ENCODE measurements at places on chromosomes 4 and X. TPM values are rescaled to one million over a fixed set of nuclear protein-coding genes. Genes with fewer than 3 reads are reported as not detected.

The IL15 gene
- 2.9 TPM for total RNA-seq

The PRR32 gene
- total RNA-seq: not detected

The FOXO4 gene
- total RNA-seq: 5.6 TPM

The CLDN34 gene
- not detected for total RNA-seq

The GABRG1 gene
- total RNA-seq: not detected

The SMIM20 gene
- total RNA-seq: 26.7 TPM

The SLC26A1 gene
- not detected for total RNA-seq

The AMTN gene
- total RNA-seq: not detected

The EMD gene
- total RNA-seq: 119 TPM

GRCh38 chr4:27358269-27358668 is 497.6 kb downstream of the STIM2 start:
- no peak overlapping the region for H3K27ac ChIP-seq
- no peak overlapping the region for H3K4me3 ChIP-seq
- H3K27me3 ChIP-seq: peaks cover 2% of the 10 kb centered on the region
- H3K36me3 ChIP-seq: no peaks in the 10 kb centered on the region
- H3K4me1 ChIP-seq: peaks cover 6% of the 10 kb centered on the region

- H3K36me3 ChIP-seq: no peaks in the 10 kb centered on the region
- H3K4me1 ChIP-seq: peaks cover 7% of the 10 kb centered on the region
- H3K27me3 ChIP-seq: 0 out of 2 replicates have a peak, but pooled peaks cover 2% of the 10 kb centered on the region
- no peak overlapping the region for H3K4me3 ChIP-seq
These were observed 42.7 kb downstream of the SAT1 start for GRCh38 chrX:23825675-23826074.

DNA sequence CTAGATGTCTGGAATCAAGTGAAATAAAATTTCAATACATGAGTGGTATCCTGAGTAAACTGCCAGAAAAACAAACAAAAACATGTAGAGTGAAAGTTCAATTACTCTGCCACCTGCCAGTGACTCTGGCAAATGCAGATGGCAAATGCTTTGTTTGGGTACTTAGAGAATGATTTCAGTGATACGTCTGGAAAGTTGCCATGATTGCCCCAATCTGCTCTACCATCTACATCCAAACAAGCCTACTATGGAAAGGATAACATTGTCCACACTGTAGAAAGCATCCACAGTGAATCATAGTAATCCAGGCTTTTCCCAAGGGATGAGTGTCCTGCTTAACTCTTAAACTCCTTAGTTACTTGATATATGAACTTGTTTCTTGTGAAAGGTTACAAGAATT is 3.4 kb downstream of the SPATA4 start:
- peaks cover 81% of the 10 kb centered on the region for H3K4me1 ChIP-seq
- H3K36me3 ChIP-seq: no peaks in the 10 kb centered on the region
- DNase-seq: peak; percentile 18
- 0 out of 2 replicates have a peak, but pooled peaks cover 2% of the 10 kb centered on the region for H3K27me3 ChIP-seq
- H3K27ac ChIP-seq: peak overlapping the region; percentile 33

- peak; percentile 65 for DNase-seq
- H3K27ac ChIP-seq: peak overlapping the region; percentile 35
- peaks cover 11% of the 10 kb centered on the region for H3K4me1 ChIP-seq
- H3K36me3 ChIP-seq: no peaks in the 10 kb centered on the region
- H3K27me3 ChIP-seq: no peaks in the 10 kb centered on the region
- no peak overlapping the region for H3K4me3 ChIP-seq
These were observed 36.0 kb upstream of the NPNT start for GRCh38 chr4:105859233-105859632.

DNA sequence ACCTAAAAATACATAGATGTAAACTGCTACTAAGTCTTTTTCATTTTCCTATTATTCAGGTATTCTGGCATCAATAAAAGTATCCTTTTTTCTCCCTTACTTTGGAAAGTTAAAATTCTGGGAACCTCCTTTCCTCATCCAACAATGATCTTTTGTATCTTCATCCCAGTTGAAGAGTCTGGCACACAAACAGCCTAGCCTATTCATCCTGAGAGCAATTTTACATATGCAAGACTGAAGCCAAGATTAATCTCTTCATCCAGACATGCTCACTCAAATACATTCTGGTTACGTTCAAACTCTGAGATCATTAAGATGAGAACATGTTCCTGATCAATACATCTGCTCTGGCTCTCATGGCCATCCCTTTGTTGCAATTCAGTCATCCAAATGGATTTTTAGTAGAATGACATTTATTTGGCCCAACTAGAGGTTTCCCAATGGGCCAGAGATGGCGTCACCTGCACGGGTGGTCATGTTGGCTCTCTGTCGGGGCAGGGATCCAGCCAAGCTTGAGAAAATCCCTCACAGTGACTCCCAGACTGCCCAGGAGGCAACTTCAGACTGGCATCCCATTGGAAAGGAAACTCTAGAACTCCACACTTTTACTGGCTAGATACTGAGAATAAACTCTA is 135.3 kb upstream of the VCX2 start:
- no peaks in the 10 kb centered on the region for H3K27me3 ChIP-seq
- no peaks in the 10 kb centered on the region for H3K4me1 ChIP-seq
- no peaks in the 10 kb centered on the region for H3K36me3 ChIP-seq
- no peak overlapping the region for H3K27ac ChIP-seq
- no peak for DNase-seq

DNA sequence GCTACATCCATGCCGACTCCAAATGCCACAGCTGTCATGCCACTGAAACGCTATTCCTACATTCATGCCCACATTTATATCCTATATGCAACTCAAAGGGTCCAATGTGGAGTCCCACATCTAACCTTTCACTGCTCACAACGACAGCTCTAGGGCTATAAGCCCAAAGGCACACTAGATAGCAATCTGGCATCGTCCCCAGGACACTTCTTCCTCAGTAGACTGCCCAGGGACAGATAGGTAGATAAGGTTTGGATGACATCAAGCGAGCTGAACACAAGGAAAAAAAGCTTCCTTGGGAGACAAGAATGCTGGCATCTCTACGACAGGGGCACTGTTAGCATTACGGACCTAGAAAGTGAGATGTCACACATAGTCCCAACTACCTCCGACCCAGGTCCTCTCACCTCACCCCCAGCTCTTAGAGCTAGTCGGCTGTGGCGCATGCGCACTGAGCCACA is 685 bp downstream of the RAB9B start:
- no peaks in the 10 kb centered on the region for H3K27me3 ChIP-seq
- no peaks in the 10 kb centered on the region for H3K4me1 ChIP-seq
- H3K4me3 ChIP-seq: peak overlapping the region; percentile 81
- H3K36me3 ChIP-seq: no peaks in the 10 kb centered on the region

GRCh38 chrX:18353931-18354368 is 538 bp downstream of the SCML2 start:
- no peak overlapping the region for H3K27ac ChIP-seq
- peak overlapping the region; percentile 88 for H3K4me3 ChIP-seq
- no peak for DNase-seq
- peaks cover 14% of the 10 kb centered on the region for H3K4me1 ChIP-seq
- no peaks in the 10 kb centered on the region for H3K36me3 ChIP-seq

GRCh38 chr4:30727409-30727808 is 7.2 kb downstream of the PCDH7 start:
- no peaks in the 10 kb centered on the region for H3K36me3 ChIP-seq
- peaks cover 4% of the 10 kb centered on the region for H3K27me3 ChIP-seq
- H3K4me1 ChIP-seq: no peaks in the 10 kb centered on the region
- H3K27ac ChIP-seq: no peak overlapping the region
- no peak for DNase-seq
- H3K4me3 ChIP-seq: no peak overlapping the region

DNA sequence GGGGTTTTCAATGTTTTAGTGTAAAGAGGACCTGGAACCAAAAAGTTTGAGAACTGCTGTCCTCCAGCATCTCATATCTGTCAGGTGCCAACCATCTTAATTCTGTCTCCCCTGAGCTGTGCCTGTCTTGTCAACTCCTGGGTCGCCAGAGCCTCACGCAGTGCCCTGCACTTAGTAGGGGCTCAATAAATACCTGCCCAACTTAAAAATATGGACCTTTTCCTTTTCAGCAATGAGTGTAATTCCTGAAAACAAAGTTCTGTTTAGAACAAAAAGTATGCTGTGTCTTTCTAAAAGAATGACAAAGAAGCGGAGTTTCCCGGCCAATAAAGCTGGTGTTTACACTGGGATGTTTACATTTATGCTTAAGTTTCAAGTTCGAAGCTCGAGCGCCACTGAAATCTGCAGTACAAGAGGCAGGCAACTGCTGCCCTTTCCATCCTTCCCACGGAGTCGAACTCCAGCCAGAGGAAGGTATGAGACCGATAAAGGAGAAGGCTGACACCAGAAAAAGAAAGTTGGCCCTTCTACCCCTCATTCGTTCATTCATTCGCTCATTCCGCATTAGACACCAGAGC is 1.1 kb upstream of the HTATSF1 start:
- no peak for DNase-seq
- peak overlapping the region; percentile 94 for H3K4me3 ChIP-seq
- H3K4me1 ChIP-seq: peaks cover 11% of the 10 kb centered on the region
- H3K27me3 ChIP-seq: peaks cover 3% of the 10 kb centered on the region
- no peaks in the 10 kb centered on the region for H3K36me3 ChIP-seq

DNA sequence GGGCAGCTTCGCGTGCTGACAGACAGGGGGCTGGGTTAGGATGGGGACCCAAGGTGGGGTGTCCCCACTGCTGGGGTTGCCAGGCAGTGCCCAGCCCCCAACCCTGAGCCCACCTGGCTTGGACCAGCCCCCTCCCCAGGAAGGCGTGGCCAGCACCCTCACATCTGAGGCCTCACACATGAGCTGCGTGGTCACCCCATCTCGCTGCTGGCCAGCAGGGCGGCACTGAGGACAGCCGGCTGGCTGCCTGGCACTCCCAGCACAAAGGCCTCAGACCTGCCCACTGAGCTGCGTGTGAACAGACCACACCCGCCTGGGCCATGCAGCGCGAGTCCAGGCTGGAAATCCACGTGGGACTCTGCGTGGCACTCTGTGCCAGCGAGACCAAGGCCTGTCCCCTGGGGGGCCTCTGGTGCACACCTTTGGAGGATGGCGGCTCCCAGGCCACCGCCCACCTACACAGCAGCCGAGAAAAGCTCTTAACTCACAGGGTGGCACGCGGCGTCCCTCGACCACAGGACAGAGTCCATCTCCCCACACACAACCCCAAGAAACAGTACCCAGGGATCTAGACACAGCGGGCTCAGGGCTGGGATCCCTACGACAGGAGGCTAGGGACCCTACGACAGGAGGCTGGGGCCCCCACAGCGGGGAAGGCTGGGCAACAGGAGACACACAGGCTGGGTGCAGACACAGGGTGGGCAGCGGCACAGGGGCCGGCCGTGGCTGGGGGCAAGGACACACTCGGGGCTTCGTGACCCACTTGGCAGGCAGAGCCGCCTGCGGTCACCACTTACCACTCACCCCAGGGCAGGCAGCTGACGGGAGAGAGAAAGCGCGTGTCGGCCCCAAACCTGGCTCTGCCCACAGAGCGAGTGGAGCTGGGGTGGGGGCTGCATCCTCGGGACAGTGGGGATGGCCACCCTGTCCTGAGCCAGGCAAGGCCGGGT is 9.8 kb downstream of the DGKQ start:
- no peak overlapping the region for H3K27ac ChIP-seq
- no peak overlapping the region for H3K4me3 ChIP-seq
- no peak for DNase-seq
- H3K27me3 ChIP-seq: peaks cover 6% of the 10 kb centered on the region
- 0 out of 2 replicates have a peak, but pooled peaks cover 2% of the 10 kb centered on the region for H3K36me3 ChIP-seq
- no peaks in the 10 kb centered on the region for H3K4me1 ChIP-seq
